Activated CD4-positive, alpha-beta T cell treated with anti-CD3 and anti-CD28 coated beads for 36 hours (primary cell): ENCODE measurements at places on chromosomes 1 and 21. TPM values are rescaled to one million over a fixed set of nuclear protein-coding genes. Genes with fewer than 3 reads are reported as not detected.

RBP7 gene
- not detected for total RNA-seq

KRTAP11-1 gene
- not detected for total RNA-seq

- no peak for DNase-seq
Observed at GRCh38 chr1:216553040-216553439, 129.8 kb upstream of the USH2A start.

NHLH1 gene
- total RNA-seq, result 0.32 TPM

DNA sequence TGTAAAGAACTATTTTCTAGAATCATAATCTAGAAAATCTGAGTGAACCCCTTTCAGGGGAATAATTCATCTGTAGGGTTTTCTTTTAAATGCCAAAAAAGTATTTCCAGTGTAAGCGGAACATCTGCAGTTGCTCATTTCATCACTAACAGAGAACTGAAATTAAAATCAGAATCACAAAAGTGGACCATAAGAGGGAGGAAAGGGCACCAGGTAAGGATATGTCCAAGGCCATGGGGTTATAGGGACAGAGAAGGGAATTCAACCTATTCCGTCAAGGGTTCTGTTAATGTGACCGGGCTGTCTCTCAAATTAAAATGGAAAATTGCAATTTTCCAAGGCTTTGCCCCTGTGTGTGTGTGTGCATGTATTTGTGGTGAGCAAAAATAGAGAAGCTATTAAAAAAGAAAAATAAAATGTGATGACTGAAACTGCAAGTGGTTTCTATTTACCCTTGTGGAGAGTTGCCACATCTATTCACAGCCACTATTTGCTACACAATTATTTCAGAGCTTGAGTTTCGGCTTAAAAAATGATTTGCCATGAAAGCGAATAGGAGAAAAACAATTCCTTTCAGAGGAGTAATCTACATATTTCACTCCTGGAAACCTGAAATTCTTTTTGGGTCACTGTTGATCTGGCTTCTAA, 53.1 kb downstream of the APP start:
- DNase-seq, result no peak

- no peak for DNase-seq
Observed at GRCh38 chr1:172453607-172454006, 9.7 kb upstream of the PIGC start.

- DNase-seq, result no peak
Observed at GRCh38 chr1:14945132-14946010, 208.2 kb upstream of the TMEM51 start.

GRCh38 chr1:209727286-209727685, 22.6 kb downstream of the HSD11B1 start:
- DNase-seq, result no peak

GRCh38 chr1:36842448-36842847, 191.9 kb downstream of the GRIK3 start:
- DNase-seq, result no peak

DNA sequence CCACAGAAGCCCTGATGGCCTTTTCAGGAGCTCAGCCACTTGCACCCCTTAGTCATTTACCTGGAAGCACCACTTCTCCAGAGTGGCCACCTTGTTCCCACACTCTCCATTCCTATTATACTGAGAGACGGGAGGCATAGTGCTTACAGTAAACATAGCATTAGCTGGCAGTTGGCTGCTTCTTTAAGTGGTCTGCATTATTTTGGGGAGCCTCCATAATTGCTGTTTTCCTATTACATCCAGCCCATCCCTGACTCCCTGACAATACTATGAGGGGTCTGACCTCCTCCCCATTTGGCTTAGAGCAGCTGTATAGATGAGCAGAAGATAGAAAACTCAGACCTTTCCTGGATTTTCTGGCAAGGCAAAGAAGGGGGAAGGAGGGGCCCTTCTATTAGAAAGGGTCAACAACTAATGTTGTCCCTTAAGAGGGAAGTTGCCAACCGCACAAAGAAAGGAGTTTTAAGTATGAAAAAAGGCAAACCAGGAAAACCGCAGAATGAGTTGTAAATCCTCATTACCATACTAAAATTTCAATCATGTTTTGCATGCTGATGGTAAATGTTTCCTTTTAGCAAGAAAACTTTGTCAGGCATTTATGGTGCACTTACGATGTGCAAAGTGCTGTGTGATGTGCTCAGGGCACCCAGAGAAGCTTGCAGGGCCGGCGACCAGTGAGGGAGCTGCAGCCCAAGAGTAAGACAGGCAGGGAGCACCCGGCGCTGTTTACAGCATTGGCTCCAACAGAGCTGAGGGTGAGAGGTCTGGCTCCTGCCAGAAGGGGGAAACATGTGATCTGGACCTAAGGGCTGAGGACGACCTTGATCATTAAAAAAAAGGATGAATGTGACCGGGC, 167.3 kb downstream of the ZZZ3 start:
- no peak for DNase-seq

TFF2 gene
- total RNA-seq, result not detected

FOXD3 gene
- total RNA-seq, result not detected

RGS1 gene
- total RNA-seq, result 13.6 TPM

DNA sequence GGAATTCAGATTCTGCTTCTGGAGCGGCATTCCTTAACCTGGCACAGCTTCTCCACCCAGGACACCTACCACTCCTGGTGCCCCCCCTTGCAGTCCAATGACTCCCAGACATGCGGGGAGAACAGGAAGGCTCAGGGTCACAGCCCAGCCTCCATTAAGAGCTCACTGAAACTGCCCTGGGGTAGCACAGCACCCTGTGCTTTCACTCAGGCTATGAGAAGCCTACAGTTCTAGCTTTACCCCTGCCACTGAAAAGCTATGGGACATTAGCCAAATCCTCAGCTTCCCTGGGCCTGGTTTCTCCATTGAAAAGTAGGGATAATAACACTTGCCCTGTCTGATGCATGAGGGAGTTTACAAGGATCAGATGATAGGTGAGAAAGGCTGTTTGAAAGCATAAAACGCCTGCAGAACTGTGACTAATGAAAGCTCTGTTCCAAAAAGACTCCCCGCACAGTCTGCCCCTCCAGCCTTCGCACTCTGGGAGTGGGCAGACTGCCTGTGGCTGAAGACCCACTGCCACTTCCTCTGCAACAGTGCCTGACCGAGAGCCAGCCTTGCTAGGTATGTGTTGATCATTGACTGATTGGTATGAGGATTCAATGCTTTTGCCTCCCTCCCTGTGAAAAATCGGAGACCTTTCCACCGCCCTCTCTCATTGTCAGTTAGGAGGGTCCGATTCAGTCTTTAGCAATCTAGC, 2.7 kb upstream of the CLDN19 start:
- DNase-seq, result no peak

LYPD8 gene
- total RNA-seq, result not detected

DYRK3 gene
- total RNA-seq, result 8.7 TPM

GRCh38 chr1:88191917-88192316, 492.2 kb upstream of the PKN2 start:
- DNase-seq, result no peak

DNA sequence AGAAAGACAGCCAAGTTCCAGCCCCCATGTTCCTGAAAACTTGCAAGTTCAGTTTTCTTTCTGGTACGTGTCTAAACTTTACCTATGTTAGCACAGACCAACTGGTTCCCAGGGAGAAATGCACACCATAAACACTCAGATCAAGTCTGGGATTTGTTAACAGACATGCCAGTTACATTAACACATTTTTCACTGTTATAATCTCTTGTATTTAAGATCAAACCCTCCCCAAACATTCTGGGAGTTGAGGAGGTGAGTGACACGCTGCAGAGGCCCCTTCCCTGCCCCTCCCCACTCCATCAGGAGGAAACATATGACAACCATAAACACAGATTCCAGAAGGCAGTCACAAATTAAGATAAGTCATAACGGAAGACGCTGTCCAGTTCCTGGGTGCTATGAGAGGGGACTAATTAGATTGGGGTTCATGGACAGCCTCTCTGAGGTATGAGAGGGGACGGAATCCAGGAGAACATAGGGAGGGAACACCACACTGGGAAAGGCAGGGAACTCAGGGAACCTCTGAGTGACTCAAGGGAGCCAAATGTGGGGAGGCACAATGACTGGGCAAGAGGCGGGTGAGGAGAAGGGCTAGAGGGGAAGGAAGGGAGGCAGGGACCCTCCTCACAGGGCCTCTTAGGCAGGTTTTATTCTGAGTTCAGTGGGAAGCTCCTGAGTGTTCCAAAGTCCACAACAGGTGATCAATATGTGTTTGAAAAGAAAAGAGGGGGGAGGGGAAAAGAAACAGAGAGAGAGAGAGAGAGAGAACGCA, 25.0 kb downstream of the DUSP10 start:
- DNase-seq, result no peak

DNA sequence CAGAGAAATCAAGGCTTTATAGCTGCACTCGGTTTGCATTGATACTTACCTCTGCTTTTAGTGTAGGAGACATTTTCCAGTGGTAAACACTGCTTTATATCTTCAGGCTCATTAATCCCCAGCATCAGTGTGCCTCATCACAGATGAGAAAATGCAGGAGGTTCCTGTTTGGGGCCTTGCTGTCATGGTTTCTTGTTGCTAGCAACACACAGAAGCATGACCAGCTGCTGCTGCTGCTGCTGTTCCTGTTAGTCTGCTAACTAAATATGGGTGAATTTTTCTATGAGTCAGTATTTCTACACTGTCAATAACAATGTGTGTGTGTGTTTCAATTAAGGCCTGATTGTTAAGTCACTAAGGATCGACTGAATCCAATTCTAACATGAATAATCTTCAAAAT, 85.8 kb upstream of the RGS1 start:
- peak; percentile 36 for DNase-seq

DNA sequence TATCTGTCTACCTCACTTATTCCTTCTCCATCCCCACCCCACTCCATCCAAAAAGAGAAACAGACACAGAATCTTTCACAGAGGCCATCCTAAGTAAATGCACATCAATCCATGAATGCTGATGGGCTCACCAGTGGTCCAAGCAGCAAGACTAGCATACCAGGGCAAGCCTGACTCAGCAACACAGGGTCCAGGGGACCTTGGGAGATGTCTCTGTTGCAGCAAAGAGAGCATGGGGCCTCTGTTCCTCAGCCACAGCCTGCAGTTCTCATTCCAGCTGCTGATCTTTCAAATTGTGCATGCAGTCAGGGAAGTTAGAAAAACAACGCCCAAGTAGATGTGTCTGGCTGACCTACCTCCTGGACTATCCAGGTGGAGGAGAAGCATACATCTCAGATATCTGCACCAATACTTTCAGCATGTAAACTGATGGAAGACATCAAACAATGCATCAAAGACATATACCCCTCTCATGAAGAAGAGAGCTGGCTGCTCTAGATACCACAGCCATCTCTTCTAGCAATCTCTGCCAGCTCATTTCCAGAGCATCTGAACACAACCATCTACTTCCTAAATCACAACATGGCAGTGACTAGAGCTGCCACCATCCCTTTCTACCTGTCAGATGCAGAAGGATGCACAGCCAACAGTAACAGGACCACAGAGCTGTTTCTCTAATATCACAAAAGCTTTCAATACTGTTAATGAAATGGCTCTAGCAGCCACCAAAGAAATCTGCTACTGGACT, 54.5 kb downstream of the CD34 start:
- DNase-seq, result no peak

DNA sequence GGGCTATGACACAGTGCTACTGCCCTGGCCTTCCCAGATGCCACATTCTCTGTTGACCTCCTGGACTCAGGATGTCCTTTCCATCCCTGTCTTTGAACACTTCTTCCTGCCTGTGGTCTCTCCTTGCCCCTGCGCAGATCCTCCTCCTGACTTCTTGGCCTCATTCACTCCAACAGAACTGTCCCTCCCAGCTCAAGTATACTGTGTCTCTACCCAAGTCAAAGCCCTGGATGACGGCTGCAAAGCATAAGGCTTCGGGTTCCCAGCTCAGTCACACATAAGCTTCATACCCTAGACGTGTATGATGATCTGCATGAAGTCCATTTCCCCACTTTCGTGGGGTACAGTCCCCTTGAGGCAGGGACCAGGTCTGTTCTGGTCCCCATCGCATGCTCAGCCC, 328.2 kb upstream of the VAMP3 start:
- DNase-seq, result no peak

CDC73 gene
- 40.8 TPM for total RNA-seq

DNA sequence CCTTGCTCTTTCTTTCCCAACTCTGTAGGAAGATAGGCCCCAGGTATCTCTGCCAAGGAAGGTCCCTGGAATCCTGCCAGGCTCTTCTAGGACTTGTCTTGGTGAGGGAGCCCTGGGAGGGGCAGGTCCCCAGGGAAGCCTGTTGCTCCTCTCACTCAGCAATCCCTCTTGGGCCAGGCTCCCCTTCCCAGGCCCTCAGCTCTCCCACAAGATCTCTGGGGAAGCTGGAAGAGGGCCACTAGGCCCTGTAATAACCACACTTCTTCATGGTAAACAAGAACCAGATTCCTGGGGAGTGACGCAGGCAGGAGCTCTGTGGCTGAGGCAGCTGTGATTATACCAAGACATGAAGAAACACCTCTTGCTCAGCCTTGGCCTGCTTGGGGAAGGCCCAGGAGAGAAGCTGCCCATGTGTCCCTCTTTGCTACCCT, 9.9 kb upstream of the MAPKAPK2 start:
- DNase-seq, result no peak

GRCh38 chr1:40951943-40952743, 27.4 kb upstream of the CTPS1 start:
- DNase-seq, result peak; percentile 75

COG2 gene
- 32.0 TPM for total RNA-seq

MAN1C1 gene
- total RNA-seq, result 10.1 TPM

GRCh38 chr1:34166625-34167361, 1.8 kb upstream of the CSMD2 start:
- DNase-seq, result no peak

GRCh38 chr1:240967070-240967724, 355.2 kb upstream of the GREM2 start:
- DNase-seq, result no peak

- no peak for DNase-seq
Observed at GRCh38 chr21:36744190-36744559, 45.3 kb downstream of the SIM2 start.

GRCh38 chr1:157806431-157807149, 13.3 kb downstream of the FCRL1 start:
- no peak for DNase-seq

GRCh38 chr1:100308777-100309176, 42.8 kb downstream of the RTCA start:
- DNase-seq, result no peak

DNA sequence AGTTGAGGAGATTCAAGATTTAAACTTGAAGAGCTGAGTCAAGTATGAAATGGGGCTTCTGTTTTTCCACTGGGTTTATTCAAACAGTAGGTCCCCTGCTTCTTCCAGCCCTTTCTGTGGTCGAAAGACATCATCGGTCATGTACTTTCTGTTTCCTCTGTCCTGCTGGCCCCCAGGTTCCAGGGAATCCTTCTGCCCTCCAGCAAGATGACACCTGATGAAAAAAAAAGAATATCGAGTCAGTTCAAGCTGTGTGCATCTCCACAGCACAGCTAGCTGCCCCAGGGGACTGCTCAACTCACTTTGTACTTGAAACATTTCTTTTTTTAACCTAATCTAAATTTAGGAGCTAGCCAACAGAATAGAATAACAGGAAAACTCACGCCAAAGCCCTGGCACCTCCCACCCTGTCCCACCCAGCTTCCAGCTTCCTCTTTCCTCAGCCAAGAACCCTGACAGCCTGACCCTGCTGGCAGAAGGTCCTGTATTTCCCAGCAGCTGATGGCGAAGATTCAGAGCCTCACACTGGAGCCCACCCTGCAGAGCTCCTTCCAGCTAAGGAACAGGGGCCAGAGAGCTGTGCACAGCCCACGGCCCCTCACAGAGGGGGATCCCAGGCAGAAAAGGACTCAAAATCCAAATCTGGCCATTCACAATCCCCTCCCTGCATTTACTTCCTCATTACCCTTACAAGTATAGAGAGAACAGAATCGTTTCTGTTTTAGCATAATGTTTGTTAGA, 176.5 kb downstream of the PSMG1 start:
- DNase-seq, result no peak

GRCh38 chr1:153397051-153397923, 6.4 kb upstream of the S100A8 start:
- no peak for DNase-seq

GRCh38 chr1:4336507-4336906, 317.9 kb upstream of the AJAP1 start:
- DNase-seq, result no peak
